ENCODE measurements at places on chromosomes 16 and 17.

GRCh38 chr16:27638833-27639560 is 89.1 kb downstream of the KATNIP start:
- DNase-seq = no peak

DNA sequence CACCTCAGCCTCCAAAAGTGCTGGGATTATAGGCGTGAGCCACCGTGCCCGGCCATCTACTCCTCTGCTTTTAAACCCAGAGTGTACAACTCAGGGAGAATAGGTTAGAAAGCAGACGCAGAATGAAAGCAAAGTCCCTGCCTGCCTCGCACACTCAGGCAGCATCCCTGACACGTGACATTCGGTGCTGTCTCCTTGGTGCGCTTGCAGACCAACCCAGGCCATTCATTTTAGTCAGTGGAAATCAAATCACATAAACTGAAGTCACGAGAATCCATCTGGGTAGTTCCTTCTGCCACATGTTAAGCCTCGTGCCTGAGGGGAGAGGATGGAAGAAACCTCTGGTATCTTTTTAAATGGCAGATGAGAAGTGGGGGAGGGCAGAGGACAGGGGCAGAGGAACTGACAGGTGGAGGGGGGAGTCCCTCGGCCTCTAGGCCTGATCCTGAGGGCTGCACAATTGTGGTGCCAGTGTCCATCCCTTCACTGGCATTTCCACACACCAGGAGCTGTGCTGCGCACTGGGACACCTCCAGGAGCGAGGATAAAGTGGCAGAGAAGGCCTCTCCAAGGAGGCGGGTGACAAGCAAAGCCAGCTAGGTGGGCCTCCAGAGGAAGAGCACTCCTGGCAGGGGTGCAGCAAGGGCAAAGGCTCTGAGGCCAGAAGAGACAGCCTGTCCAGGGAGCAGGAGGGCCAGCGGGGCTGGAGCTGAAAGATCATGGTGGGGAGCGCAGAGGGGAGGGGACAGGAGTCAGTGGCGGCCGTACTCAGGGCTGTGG is 196.3 kb downstream of the KATNIP start:
- DNase-seq = no peak

GRCh38 chr16:15605839-15606517 is 37.0 kb downstream of the MARF1 start:
- no peak for DNase-seq

DNA sequence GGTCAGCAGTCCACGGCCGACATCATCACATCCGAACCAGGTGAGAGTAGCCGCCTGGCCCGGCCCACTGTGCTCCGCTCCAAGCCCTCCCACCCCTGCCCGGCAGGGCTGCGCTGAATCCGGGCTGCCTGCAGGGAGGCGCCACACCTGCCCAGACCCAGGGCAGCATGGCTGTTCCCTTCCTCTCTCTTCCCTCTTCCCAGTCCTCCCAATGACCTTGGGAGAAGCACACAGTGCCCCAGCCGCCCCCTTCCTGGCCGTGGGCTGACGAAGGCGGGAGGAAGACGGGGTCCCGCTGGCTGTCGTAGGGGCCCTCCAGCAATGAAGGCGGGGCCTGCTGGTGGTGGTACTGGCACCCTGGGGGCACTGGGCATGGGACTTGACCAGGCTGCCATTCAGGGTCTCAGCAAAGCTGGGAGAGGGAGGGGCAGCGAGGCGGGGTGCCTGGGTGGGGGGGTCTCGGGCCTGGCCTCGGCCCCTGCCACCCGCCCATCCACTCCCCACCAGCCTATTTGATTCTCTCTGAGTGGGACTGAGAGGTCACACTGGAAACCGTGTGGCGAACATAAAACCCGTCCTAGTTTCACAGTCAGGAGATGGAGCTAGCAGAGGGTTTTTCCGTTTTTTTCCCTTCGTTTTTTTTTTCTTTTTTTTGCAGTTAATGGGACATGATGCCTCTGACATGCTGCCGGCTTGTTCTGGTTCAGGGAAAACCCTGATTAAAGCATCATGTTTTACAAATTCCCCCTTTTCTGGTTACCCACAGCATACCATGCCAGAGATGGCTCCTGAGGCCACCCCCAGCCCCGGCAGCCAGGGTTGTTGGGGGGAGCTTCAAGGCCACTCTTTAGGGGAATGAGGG is 50.6 kb downstream of the BAHCC1 start:
- DNase-seq = no peak

DNA sequence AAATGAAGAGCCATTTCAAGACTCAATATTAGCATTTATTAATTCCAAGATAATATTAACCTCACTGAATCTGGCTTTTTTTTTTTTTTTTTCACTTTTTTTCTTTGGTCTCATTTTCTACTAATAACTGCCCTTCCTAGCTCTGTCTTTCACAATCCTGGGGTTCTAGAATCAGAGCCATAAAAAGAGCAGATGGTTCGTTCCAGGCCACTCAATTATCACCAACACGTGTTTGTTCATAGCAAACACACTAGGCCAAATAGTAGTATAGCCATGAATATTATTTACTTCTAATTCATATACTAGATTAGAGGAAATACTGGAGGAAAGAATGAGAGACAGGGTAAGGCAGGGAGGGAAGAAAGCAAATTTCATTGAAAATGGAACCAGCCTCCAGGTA is 39.8 kb downstream of the TEX2 start:
- DNase-seq = no peak

GRCh38 chr17:70290770-70291169 is 121.4 kb downstream of the KCNJ2 start:
- DNase-seq = no peak

- no peak for DNase-seq
Measured at GRCh38 chr17:67518876-67519275, 141.8 kb downstream of the PITPNC1 start.

Measured in Jurkat, Clone E6-1 (cell line).